ENCODE measurements at places on chromosomes 11 and 22.

- no peak for DNase-seq
These were observed 98.0 kb upstream of the TBCEL start for GRCh38 chr11:120925944-120926343.

GRCh38 chr11:46392421-46393230 is 1.1 kb upstream of the CHRM4 start:
- peak; percentile 84 for DNase-seq

DNA sequence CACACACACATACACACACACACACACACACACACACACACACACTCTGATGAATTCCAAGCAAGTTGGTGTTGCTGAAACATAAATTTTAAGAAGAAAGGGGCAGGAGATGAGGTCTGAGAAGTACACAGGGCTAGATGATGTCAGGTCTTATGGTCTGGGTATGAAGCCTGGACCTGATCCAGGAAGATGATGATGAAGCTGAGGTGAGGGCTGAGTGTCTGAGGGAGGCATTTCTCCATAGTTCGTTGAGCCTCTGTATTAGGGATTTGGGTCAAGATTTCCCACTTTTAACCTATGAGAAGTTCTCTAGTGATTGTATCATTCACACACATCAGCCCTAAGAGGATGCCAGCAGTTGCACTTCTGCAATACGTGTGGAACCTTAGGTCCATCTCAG is 32.6 kb downstream of the KREMEN1 start:
- peak; percentile 7 for DNase-seq

GRCh38 chr22:39349506-39349966 is 255 bp upstream of the SYNGR1 start:
- DNase-seq, result peak; percentile 26

DNA sequence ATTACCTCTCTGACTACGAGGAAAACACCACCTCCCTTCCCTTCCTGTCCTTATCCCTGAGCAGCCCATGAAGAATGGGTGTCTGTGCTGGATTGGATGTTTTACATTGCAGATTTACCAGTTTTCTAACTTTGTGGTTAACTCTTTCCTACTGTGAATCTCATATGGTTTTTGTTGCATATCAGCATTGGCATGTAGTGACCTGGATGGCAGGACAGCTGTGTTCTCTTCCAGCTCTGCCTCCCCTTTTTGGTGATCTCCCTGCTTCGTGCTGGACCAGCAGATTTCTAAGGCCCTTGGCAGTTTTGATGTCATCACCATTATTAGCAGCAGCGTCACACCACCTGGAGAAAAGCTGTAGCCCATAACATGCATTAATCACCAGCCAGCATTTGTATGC is 26.7 kb downstream of the OR6Q1 start:
- peak; percentile 47 for DNase-seq

GRCh38 chr11:46017341-46017740 is 94.9 kb downstream of the LARGE2 start:
- no peak for DNase-seq

- no peak for DNase-seq
These were observed 4.6 kb downstream of the SNAP29 start for GRCh38 chr22:20863366-20863765.

GRCh38 chr11:38384568-38384967 is 1786.5 kb upstream of the RAG2 start:
- no peak for DNase-seq

DNA sequence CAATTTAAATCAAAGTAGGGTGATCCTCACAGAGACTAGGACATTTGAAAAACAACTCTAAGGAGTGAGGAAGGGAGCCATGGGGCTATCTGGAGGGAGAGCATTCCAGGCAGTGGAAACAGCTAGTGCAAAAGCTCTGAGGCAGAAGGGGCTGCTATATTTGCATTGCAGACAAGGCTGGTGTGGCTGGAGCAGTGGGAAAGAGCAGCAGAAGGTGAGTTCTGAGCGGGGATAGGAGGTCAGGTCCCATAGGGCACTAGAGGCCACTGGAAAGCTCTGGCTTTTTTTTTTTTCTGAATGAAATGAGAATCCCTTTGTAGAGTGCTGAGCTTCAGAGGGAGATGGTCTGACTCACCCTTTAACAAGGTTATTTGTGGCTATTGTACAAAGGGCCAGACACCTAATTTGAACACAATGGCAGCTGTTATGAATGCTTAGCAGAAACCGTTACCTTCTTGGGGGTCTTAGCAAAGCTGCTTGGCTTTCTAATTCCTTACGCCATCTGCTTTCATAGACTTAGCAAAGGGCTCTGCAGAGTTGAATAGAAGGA is 291.6 kb downstream of the BUD13 start:
- no peak for DNase-seq

GRCh38 chr22:25751174-25751581 is 9.2 kb downstream of the MYO18B start:
- no peak for DNase-seq

Measured in EH (cell line).